ENCODE measurements at places on chromosomes 12 and 14.

- DNase-seq, result no peak
Observed at GRCh38 chr14:44166611-44167010, 340.5 kb downstream of the FSCB start.

- DNase-seq, result no peak
Observed at GRCh38 chr14:105830171-105830570, 303.8 kb downstream of the TMEM121 start.

DNA sequence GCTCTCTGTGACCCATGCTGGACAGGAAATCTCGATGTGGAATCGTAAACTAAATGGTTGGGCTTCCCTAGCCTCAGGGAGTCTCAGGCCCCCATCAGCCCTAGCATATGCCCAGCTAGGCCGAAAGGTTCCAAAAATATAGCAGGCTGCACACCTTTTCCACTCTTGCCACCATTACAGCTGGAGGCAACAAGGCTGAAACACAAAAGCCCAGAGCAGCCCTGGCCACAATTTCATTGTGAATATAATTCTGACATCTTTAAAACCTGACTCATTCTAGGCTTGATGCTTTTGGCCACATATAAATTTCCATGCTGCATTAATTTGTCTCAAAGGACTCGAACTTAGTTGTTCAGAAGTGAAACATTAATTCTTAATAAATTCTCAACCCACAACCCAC is 382.2 kb downstream of the GRIN2B start:
- DNase-seq, result no peak

DNA sequence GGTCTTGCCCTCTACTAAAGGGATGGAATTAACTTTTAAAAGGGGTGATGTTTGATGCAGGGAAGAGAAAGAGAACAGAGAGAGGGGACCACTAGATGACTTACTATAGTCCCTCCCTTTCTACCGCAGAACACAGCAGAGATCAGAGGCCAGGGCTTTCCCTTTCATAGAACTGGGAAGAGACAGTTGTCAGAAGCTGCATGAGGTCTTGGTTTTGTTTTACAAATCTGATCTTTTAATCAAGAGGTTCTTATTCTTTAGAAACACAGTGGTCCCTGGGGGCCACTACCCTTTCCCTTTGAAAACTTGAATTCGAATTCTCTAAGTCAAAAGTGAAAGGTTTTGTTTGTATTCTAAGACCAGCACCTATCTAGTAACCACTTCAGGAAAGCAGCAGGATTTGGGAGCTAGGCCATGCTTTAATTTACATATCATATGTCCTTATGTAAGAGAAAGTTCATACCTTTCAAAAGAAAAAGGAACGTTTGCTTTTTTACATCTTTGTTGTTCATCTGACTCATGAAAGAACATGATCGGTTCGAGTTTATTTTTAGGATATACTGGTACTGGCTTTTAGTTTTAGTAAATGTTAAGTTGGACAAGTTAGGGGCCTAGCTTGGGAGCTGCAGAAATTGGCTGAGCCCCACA is 6.3 kb downstream of the FBXL14 start:
- no peak for DNase-seq

DNA sequence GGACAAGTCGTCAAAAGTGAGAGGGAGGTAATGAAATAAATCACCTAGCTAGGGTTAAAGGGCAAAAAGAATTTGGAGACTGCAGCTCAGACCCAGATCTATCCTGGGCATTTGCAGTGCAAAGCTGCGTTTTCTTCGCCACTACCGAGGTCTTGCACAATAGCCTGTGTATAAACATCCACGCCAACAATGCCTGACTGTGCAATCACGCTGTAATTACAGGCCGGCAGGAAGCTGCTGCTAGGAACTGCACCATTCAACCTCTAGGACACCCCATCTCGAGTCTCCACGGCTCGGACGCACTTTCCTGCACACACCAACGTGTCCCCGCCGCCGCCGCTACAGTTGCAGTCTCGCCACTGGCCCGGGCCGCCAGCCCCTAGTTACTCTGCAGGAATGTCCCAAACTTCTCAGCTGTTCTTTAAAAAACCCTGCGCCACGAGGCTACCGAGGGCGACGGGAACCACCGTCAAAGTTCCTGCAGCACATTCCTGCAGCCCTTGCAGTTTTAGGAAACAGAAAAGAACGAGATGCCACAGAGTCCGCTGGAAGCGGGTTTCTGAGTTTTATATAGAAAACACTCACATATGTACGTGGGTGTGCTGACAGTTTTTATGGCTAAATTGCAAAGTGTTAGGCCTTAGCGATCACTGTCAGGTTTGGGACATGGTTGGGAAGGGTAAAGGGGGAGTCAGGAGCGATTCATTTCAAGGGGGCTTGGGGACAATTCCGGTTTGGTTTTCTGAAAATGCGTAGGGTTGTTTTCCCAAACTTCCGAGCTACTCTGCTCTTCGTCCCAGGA is 65.6 kb upstream of the PTGR2 start:
- peak; percentile 50 for DNase-seq

DNA sequence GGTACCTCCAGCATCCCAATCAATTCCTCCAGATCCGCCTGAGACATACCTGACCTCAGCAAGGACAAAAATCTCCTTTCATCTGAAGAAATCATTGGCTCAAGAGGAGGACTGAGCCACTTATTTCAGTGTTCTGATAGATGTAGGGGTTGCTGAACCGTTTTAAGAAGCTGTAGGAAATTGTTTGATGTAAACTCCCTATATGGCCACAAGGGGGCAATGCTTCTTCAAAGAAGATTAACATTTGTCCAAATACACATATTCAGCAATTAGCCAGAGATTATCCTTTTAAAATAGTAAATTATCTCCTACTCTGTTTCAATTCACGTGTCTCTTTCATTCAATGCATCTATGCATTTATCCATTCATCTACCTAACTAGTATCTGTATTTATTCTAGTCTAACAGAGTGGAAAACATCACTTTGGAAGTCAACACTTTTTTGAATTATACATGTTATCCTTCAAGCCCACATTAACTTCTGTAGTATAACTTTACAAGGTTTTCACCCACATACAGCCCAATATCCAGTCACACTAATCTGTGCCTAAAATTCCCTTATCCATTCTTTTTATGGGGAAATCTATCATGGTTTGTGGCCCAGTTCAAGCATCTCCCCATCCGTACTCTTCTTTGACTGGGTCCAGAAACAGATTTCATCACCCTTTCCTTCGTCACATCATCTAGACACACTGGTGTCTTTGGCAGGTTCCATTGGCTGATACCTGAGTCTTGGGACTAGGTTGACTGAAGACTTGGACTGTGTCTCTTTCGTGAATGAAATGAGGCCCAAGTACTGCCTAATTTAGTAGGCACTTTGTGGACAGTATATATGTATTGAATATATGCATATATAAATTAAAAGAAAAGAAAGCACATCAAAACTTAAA is 411.0 kb upstream of the OR4E1 start:
- no peak for DNase-seq

DNA sequence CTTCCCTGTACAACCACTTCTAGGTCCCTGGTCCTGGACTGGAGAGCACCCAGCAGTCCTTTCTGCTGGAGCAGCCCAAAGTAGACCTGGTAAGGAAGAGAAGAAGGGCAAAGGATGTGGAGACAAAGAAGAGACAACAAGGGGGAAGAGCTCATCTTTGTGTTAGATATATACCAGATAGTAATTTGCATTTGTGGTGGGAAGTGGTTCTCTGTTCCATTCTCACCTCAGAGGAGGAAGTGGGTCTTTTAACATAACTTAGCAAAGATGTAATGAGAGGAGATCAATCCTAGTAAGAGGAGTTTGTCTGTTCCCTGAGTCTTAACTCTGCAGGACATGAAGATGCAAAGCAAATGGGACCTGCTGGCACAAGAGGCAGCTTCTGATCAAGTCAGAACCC is 8.0 kb downstream of the CCDC198 start:
- DNase-seq, result no peak

DNA sequence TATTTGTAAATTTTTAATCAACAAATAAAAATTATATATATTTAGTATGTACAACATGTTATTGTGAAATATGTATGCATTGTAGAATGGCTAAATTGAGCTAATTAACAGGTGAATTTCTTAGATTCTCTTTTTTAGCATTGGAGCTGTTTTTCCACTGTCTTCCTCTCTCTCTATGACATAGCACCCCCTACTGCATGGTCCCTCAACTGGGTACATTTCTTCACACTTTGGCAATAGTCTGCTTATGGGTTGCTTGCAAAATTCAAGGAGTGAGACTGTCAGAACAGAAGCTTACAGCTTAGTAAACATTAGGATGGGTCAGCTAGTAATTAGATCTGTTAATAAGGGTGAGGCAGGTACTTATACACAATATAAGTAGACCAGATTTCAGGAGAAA is 658.5 kb upstream of the MGAT4C start:
- no peak for DNase-seq

DNA sequence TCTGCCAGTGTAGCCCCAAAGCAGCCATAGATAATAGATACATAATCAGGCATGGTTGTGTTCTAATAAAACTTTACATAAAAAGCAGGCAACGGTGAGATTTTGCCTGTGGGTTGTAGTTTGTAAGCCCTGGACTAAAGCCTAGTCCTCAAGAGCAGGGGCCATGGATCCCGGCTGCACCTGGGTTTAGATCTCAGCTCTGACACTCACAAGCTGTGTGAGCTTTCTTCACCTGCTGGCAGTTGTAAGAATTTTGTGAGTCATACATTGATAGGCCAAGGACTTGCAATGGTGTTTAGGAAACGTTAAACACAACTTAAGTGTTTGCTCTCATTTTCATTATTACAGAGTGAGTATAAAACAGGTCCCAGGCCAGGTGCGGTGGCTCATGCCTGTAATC is 395.8 kb upstream of the TBX3 start:
- no peak for DNase-seq

DNA sequence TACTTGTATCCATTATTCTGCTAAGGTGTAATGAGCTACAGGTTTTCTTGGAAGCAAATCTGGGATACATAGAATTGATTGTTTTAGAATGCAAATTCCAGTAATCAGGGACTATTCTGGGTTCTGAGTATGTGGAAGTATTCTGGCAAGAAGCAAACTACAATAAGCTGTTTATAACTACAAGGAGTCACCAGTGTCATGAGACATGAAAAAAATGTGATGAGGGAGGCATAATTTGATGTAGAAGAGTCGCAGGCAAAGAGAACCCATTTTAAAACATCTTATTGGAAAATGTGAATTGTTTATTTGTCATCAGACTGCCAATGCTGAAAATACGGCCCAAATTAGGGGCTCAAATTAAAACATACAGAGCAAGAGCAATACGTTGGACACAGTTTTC is 321.8 kb upstream of the E2F7 start:
- no peak for DNase-seq
